Posterior vena cava (tissue), 2 donors: ENCODE measurements at places on chromosomes 7 and 10.
A peak's percentile ranks its signal among the peaks of the same experiment; 100 is the strongest.

DNA sequence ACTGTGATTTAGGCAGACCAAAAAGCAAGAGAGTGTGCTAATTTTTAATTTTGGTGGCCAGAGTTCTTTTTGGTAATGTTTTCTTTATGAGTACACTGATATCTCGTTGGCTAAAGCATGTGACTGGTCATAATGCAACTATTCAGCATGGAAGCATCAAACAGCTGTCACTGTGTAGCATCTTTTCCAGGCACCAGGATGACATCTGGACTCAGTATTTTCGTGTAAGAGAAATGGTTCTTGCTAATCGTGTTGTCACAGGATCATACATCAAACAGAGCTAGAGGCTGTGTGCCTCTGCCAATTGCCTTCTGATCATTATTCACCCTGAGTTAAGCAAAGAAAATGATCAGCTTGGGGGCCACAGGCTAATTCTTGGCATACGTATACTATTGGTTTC, 118.9 kb downstream of the SND1 start:
- DNase-seq, result no peak

DNA sequence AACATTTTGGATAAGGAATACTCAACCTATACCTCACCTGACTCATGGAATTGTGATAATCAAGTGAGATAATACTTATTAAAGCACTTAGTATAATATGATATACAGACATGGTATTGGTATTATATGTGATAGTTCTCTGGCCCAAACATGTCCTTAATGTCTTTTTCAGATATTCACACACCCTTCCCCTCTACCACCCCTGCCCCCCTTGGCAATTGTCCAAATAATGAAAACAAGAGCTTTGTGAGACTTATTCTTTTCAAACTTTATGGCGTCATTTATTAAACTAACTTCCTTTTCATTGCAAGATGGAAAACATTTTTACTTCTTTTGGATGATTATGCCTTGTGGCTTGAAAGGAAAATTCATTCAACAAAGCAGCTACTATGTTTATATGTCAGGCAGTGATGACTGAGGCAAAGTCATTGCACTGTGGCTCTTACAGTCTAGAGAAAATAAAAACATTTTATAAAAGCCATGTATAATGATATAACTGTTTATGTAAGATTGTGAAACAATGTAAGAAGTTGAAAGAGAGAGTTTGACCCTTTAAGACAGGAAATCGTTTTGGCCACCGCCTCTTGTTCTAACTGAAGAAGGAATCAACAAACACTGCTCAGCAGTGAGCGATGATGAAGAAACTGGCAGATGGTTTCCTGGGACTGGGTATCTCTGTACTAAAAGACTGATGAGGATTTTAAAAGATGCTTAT, 27.4 kb downstream of the MINPP1 start:
- DNase-seq, result no peak

DNA sequence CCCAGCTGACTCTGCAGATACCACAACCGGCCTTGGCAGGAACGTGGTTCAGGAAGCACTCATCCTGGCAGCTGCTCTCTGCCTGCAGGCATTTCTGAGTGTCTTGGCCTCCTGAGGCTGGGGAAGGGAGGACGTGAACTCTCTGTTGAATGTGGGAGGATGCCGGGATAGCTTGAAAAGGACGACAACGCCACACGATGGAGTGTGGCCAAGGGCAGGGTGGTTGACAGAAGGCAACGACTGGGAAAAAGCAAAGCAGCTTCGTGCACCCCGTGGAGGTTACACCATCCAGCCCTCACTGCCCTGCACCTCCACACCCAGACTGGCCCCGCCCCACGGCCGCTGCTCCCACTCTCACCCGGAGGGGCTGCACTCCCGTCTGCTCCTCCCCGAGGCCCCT, 466.1 kb upstream of the FOXK1 start:
- peak; percentile 68 for DNase-seq

DNA sequence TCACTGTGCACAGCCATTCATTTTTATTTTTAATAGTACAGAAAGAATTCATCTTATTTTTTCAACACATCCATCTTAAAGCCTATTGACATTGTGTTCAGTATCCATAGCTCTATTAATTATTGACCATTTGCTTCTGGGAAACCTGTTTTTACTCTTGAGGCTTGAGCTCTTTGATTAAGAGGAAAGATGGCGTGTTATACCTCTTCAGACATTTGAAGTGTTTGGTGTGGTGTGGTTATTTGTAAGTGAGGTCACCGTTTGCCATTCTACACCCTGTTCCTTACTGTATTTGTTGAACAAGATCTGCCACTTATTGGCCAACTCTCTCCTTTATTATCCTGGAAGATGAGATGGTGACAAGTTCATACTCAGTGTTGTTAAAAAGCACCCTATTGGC, 18.4 kb downstream of the C7orf57 start:
- no peak for DNase-seq

GRCh38 chr10:24552346-24553016, 171.2 kb downstream of the ARHGAP21 start:
- DNase-seq, result no peak

DNA sequence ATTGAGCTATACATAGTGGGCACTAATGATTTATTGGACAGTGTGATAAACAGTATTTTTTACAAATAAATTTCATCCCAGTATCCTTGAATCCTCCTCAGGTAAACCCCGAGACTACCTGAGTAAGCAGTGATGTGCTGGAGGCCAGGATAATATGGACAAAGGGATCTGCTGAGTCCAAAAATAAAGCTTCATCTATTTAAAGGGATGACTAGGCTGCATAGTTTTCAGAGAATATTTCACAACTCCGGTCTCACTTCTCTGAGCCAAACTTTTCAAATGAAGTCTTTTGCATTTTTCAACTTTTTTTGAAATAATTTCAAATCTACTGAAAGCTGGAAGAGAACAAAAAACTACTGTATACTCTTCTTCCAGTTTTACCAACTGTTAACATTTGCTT, 2.5 kb downstream of the ACTR3B start:
- DNase-seq, result no peak

- DNase-seq, result no peak
Observed at GRCh38 chr10:16942381-16943078, 125.3 kb upstream of the RSU1 start.

DNA sequence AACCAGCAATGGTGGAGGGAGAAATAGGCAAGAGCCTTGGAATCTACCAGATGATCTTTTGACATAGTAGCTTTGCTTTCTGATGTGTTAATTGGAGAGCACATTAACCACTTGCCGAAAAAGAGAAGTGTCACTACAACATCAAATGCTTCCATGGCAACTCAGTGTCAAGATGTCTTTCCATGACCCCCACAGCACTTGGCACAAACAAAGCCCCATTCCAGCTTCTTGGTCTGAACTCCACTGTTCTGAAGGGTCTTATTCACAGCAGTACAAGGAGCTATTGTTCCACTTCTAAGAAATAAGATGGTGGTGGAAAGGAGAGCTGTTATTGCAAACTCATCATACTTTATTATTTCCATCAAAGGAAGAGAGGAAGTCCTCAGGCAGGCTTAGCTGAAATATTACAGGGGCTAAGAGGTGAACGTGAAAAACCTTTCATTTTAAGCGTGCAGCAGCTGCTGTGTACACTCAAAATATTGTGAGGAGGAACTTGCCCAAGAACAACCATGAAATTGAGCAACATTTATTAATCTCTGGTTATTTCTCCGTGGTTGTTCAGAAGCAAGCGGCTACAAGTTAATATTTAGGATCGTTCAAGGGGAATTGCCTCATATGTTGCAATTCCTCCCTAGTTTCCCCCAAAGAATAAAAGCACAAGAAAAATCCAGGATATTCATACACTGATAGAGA, 354.8 kb upstream of the CELF2 start:
- no peak for DNase-seq

- no peak for DNase-seq
Observed at GRCh38 chr7:24318326-24318725, 34.3 kb downstream of the NPY start.

GRCh38 chr10:67612577-67613537, 83.1 kb downstream of the CTNNA3 start:
- no peak for DNase-seq
